CD4-positive, alpha-beta T cell treated with Interleukin-4 for 4 hours (primary cell): ENCODE measurements at places on chromosomes 16 and 17.

GRCh38 chr17:2398655-2399571 is 1.9 kb downstream of the MNT start:
- DNase-seq: peak; percentile 80

DNA sequence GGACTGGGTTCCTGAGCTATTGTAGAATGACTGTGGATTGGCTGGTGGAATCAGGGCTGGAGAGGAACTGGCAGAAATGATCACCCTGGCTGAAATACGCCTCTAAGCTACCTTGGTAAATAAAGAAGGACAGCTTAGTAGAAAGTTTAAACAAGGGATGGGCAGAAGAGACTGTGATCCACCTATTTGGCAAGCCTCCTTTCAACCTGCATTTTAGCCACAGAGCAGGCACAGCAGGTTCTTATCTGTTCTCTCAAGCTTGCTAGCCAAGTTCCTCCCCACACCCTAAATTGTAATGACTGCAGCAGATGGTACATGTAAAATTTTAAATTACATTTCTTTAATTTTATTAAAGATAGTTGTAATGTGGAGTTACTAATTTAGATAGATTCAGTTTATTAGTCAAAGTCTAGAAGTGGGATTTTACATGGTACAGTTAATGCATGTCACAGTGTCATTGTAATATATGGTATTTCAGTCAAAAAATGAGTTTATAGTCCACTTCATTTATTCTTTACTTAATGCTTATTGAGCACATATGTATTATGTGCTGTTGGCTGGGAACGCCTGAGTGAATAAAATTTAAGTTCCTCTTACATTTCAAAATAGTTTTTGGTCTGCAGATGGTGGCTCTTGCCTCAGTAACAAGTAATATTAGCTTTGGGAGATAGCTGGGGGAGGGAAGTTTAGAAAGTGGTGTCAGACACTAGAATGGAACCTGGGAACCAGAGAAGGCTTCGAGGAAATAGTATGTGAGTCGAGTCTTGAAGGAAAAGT is 11.2 kb downstream of the EPN2 start:
- DNase-seq: no peak

DNA sequence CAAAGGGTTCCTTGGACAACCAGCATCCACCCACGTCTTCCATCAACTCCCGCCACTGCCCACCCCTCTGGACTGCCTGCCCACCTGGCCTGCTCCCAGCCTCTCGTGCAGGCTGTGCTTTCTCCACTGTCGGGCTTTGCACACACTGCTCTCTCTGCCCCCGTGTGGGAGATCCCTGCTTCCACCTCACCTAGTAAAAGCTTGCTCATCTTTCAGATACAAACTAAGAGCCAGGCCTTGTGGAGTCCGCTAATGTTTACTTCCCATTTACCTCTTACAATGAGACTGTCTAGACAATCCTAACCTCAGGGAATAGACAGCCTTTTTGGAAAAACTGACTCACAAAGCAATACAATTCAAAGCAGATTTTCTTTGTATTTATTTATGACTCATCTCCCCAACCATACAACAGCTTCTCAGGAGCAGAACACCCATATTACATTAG is 67.6 kb downstream of the USP31 start:
- no peak for DNase-seq

DNA sequence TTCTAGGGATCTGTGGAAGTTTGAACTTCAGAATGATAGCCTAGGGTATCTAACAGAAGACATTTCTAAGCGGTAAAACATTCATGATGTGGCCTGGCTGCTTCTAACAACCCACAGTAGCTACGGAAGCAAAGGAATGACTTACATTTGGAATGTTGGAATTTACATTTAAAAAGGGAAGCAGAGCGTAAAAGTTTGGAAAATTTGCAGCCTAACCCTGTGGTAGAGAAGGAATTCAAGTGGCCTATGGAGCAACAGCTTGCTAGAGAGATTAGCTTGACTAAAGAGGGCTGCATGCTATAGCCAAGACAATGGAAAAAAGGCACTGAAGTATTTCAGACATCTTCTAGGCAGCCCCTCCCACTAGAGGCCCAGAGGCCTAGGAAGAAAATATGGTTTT is 50.1 kb downstream of the HNF1B start:
- DNase-seq: no peak

DNA sequence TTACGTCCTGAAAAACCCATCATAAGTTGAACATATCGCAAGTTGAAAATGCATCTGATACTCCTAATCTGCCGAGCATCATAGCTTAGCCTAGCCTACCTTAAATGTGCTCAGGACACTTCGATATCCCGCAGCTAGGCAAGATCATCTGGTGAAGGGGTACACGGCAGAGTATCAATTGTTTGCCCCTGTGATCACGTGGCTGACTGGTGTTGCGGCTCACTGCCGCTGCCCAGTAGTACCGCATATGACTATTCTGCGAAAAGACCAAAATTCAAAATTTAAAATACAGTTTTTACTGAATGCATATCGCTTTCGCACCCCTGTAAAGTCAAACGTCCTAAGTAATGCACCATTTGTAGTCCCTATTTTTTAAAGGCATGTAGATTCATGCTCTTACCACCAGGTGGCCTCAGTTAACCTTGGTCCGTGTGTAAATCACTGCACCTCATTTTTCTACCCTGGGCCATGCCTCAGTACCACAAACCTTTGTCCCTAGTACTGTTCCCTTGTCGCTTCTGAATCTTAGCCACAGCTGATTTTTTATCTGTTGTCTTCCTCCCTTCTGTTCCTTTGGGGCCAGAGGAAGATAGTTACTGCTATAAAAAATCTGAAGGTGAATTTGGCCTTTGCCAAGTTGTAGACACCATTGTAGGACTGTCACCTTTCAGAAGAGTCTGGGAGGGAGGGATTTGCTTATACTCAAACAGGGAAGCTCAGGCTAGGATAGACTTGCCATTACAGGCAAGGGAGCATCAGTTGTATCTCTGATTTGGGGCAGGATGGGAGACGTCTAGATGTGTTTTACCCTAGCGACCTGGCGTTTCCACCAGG is 34.4 kb downstream of the WWP2 start:
- peak; percentile 59 for DNase-seq

DNA sequence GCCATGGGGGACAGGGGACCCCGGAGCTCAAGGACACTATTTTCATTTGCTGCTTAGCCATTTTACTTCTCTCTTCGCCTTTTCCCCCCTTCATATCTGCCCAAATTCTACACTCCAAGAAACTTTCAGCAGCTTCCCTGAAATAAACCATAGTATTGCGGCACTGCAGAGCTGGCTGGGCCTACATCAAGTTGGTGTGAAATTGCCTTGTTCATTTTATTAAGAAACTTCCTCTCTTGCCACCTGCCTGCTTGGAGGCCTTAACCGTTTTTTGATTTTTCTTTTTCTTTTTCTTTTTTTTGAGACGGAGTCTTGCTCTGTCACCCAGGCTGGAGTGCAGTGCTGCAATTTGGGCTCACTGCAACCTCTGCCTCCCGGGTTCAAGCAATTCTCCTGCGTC is 7.4 kb upstream of the CPNE2 start:
- no peak for DNase-seq

DNA sequence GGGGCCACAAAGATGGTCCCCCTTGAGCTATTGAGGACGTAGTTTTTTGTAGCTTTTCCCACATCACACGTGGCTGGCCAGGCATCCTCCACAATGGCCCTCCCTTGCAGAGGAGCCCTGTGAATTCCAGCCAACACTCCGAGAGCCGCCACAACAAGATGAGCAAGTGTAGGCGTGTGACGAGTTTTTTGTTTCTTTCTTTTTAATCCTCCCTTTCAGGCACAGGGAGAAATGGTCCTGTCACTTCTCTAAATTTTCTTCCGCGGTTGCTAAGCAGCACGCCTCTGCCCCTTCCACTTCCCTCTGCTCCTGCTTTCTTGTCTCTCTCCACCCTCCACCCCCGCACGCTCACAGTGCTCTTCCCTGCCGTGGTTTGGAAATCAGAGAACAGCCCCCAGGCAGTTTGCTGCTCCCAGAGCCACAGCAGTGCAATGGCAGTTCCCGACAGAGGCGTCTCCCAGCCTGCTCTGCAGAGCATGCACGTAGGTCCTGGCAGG is 68.0 kb upstream of the MRTFB start:
- DNase-seq: no peak

GRCh38 chr17:13420878-13421277 is 180.9 kb downstream of the HS3ST3A1 start:
- DNase-seq: no peak
